ENCODE measurements at places on chromosomes 7 and 10.

DNA sequence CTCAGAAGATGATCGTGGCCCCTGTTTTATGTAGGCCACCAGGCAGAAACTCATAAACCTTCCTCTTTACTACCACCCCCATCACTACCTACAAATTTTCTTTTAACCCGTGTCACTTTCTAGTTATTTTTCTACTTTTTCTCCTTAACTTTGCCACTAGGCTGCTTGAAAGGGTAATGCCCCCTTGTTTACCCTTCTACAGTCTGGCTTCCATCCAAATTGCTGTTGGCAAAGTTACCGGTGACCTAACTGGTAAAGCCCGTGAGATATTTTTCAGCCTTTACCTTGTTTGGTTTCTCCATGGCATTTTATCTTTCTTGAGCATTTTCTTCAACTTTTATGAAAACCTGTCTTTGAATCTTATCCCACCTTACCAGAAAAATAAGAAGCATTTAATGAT lies 153.0 kb downstream of the WNT2 start:
- DNase-seq: no peak

DNA sequence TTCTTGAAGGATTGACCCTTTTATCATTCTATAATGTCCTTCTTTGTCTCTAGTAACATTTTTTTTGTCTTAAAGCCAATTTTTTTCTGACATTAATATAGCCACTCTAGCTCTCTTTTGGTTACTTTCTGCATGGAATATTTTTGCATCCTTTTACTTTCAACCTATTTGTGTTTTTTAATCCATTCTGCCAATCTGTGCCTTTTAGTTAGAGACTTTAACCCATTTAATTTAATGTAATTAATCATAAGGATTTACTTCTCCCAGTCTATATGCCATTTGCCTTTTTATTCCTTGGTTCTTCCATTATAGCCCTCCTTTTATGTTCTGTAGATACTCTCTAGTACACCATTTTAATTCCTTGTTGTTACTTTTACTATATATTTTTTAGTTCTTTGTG lies 32.7 kb upstream of the RABGEF1 start:
- DNase-seq: no peak

DNA sequence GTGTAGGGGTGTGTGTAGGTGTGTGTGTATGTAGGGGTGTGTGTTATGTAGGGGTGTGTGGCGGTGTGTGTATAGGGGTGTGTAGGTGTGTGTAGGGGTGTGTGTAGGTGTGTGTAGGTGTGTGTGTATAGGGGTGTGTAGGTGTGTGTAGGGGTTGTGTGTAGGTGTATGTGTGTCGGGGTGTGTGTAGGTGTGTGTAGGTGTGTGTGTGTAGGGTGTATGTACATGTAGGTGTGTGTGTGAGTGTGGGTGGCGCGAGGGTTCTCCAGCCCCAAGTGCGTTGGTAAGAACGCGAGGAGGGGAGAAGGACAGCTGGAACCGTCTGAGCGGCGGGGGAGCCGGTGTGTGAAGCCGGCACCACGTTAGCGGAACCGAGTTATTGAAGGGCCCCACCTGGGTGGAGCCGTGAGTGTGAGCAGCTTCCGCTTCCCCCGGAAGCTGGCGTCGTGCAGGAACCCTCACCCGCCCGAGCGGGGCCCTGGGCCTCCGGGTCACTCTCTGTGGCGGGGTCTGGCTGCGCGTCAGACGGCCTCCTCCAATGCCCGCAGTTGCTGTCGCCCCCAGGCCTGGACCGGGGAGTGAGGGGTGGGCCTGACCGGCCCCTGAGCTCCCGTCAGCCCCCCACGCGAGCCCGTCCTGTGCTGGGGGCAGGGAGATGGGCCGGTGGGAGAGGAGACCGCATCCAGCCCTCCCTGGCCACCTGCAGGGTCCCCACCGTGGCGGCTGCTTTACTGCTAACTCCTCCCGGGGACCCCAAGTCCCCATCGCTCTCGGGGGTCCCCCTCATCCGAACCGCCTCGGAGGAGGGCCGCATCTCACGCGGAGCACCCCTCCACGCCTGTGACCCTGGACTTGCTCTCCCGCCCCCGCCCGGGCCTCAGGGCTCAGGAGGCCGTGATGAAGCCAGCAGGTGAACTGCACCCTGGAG lies 49.6 kb upstream of the PSMG3 start:
- no peak for DNase-seq

DNA sequence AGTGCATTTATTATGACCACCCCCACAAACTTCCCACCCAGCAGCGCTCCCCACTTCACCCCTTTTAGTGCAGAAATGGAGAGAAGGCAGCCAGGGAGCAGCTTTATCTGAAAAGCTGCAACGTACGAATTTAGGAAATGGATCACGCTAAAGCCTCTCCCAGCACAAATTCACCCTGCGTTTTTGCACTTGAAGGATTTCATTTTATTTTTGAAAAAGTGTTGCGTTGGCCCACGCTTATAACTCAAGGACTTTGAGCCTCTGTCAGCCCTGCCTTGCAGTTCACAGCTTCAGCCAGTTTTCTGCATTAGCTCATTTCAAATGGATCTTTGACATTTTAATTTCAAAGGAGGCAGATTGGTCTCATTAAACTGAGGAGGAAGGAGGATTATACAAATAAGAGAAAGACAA lies 556.1 kb downstream of the KCNMA1 start:
- no peak for DNase-seq

- no peak for DNase-seq
Observed at GRCh38 chr10:32268788-32269187, 78.2 kb downstream of the EPC1 start.

DNA sequence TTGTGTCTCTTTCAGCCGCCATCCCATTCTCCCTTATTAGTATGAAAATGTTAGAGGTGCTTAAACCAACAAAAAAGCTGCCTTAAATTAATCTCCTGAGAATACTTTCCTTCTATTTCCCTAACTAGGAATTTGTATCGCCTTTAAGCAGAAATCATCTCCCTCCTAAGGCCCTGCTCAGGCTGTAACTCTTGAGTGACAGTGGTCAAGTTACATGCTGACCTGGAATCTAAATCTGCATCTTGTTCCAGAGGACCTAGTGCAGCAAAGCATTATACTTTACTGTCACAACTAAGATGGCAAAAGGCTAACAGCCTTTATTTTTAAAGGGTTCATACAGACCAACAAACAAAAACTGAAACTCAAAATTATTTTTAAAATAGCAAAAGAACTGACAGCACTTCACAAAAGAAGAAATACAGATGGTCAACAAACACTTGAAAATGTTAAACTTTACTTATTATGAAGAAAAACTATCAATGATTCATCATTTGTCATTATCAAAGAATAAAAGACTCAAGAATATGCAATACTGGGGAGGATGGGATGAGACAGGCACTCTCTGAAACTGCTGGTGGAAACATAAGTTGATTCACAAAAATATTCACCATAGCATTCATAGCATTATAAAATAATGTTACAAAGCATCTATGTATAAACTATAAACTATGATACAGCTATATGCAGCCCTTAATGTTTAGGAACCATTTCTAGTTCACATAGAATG lies 11.0 kb downstream of the CYREN start:
- no peak for DNase-seq

- no peak for DNase-seq
Observed at GRCh38 chr7:47069385-47070076, 512.4 kb downstream of the TNS3 start.

DNA sequence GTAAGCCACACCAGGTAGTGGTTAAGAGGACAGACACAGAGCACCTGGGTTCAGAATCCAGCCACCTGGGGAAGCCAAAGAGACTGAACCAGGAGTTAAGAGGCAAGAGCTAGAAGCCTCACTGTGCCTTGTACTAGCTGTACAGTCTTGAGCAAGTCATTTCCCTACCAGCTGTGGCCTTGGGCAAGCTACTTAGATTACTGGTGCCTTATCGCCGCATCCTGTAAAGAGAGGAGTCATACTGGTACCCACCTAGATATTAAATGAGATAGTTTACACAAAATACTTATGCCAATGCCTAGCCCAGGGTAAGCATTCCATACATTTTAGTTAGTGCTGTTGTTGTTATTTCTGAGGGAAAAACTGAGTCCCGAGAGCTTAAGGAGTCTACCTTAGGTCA lies 47.7 kb downstream of the HABP2 start:
- no peak for DNase-seq

- no peak for DNase-seq
Observed at GRCh38 chr7:16027396-16027795, 340.9 kb upstream of the MEOX2 start.

- no peak for DNase-seq
Observed at GRCh38 chr7:147861945-147862344, 728.6 kb upstream of the C7orf33 start.

DNA sequence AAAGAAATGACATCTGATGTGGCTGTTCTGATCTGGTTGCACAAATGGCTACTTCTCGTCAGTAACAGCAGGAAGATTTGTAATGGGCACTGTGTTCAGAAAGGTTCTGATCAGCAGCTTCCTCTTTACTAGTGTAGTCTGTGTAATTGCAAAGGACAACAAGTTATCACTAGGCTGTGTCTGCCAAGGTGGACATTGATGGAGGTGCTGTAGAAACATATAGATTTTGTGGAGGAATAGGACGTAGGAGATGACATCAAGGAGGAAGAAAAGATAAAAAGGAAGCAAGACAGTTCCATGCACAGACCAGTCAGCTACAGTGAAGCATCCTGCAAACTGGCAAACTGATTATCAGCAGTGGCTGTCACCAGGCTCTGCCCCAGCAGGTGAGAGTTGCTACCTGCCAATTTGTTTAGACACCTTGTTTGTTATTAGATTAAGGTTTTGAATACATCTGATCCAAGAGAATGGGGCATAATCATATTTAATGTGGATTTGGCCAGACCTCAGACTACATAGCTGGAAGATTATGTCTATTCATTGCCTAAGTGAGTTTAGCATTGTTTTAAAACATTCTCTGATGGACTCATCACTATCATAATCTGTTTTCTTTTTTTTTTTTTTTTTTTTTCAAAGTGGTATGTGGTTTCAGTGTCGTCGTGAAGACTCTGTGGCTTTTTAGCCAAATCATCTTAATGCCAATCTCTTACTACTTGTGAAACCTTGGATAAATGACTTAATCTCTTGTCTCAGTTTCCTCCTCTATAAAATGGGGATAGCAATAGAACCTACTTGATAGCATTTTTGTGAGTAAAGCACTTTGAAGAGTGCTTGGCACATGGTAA lies 417.9 kb upstream of the LRGUK start:
- peak; percentile 54 for DNase-seq

GRCh38 chr7:154441811-154442210 lies 389.6 kb downstream of the DPP6 start:
- no peak for DNase-seq

Data from NCI-H1417 (cell line).